ENCODE measurements at places on chromosomes 5 and 9.
A peak's percentile ranks its signal among the peaks of the same experiment; 100 is the strongest.

DNA sequence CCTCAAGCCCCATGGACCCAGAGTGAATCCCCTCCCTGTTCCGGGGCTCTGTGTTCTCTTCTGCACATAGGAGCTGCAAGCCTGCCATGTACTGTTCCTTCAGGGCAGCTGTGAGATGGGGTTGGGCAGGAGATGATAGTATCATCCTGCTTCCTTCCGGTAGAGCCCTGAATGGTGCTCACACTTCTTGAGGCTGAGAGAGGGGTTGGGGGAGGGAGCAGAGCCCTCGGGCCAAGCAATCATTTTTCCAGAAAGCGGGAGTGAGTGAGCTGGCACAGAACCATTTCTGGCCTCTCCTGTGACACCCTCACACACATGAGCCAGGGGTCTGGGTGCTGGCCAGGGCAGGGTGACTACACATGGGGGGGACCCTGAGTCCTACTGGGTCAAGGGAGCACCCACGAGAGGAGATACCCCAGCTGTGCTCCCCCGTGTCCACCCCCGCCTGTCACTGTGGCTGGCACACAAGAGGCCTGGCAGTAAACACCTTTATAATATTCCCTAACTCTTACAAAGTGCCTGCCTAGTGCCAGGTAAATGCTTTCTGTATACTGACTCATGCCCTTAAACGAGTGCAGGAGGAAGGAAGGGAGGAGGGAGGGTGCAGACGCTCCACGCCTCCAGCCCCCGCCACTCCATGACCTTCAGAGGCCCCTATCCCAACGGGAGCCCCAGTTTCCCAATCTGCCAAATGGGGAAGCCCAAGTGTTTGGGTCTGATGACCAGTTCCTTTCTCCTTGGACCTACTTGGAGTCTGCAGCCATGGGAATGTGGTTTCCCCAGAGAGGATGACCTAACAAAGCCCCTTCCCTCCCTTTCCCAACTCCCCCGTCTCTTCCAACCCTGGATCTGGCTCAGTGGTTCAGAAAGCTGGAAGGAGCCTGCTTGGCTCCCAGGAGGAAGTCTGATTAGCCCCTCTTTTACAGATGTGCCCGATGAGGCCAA lies 15.5 kb downstream of the AKNA start:
- no peak for DNase-seq

DNA sequence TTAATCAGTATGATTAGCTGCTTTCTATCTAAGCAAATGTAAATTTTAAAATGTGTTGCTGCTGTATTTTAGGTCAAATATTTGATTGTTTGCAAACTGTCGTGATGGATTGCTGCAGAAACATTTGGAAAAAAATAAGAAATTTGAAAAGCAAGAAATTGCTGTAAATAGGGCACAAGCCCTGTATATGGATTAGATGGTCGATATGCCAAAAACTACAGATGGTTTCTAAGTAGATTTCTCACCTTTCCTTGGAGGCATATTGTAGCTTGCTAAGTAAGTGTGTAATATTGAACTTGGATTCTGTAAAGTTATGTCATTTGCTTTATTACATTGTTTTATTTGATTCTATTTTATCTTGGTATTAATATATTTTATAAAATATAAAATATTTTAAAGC lies 13.1 kb downstream of the LECT2 start:
- DNase-seq, result no peak

DNA sequence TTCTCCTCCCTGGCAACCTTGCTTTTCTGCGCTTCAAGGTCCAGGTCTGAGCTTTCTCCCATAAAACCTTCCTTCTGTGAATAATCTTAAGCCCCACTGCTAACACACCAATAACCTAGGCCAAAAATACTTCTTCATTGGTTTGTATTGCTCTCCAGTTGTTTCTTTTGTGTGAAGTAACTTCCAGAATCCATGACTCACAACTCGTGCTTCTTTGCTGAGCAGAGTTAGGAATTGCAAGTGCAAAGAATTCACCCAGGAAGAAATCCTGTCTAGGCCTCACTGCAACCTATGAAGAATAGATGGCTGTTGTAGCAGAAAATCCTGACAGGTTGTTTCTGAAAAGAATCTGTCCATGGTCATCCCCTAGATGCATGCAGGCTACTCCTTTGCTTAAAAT lies 295.7 kb downstream of the MED10 start:
- DNase-seq, result no peak

DNA sequence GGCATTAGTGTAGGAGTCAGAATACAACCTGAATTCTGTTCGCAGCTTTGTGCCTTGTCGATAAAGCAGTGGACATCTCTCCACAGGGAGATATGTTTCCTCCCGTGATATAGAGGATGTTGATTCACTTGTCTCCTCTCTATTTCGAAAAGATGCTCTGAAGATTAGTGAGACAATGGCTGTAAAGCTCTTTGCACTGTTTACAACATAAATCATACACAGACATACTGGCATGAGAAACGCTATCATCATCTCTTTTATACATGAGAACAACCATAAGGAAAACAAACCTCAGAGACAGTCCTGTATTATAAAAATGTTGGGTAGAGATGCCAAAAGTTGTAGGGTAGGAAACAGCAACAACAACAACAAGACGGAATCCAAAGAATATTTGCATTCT lies 507.4 kb downstream of the RAB3C start:
- no peak for DNase-seq

GRCh38 chr5:99349787-99350186 lies 421.0 kb upstream of the CHD1 start:
- DNase-seq, result no peak

DNA sequence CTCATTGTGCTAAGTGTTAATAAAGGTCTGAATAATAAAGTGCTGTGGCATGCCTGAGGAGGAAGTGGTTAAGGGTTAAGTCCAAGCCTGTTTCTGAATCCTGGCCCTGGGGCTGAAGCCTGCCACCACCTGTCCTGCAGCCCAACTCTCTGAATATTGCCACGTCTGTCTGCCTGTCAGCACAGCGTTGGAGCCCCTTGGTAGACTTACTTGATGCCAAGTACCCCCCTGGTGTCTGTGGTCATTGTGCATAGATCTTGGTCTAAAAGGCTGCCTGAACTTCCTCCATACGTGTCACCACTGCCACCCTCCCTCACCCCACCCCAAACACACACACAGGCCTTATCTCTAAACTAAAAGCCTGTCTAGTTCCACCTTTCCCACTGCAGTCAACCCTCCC lies 35.4 kb upstream of the SLC2A8 start:
- no peak for DNase-seq

DNA sequence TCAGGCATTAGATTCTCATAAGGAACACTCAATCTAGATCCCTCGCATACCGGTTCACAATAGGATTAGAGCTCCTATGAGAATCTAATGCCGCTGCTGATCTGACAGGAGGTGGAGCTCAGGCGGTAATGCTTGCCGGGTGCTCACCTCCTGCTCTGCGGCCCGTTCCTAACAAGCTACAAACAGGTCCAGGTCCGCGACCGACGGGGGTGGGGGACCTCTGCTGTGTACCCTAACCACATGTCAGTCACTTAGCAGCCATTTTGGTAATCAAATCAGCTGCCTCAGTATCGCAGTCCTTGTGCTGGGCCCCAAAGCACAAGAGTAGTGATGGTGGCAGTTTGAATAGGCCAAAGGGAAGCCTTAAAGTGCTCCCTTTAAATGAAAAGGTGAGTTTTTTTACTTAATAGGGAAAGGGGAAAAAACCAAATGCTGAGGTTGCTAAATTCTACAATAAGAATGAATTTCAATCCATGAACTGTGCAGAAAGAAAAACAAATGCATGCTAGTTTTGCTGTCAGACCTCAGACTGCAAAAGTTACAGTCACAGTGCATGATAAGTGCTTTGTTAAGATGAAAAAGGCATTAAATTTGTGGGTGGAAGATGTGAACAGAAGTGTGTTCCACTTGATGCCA lies 67.0 kb upstream of the TNPO1 start:
- DNase-seq, result no peak

GRCh38 chr9:92480291-92480771 lies 2.0 kb downstream of the ASPN start:
- no peak for DNase-seq

GRCh38 chr9:91211919-91212318 lies 149.8 kb downstream of the AUH start:
- no peak for DNase-seq

DNA sequence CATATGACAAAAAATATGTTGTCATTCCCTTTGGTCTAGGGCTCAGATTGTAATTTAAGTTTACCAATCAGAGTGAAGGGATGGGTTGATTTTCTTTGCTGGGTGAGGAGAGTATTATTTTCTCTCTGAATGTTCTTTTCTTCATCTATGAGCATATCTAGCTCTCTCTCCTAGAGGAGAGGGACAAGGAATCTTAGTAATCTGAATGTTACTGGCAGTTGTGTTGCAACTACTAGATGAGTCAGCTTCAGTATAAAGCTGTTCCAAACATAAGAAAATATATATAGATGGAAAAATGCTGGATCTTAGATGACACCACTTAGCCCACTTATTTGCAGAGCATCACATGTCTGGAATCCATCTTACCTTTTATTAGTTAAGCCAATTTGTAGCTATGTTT lies 259.3 kb downstream of the TUSC1 start:
- no peak for DNase-seq

- DNase-seq, result no peak
Measured at GRCh38 chr5:57710126-57710525, 227.5 kb upstream of the ACTBL2 start.

- no peak for DNase-seq
Measured at GRCh38 chr5:141603923-141604717, 14.7 kb downstream of the DIAPH1 start.

GRCh38 chr5:159508344-159508743 lies 178.1 kb upstream of the IL12B start:
- DNase-seq, result no peak

DNA sequence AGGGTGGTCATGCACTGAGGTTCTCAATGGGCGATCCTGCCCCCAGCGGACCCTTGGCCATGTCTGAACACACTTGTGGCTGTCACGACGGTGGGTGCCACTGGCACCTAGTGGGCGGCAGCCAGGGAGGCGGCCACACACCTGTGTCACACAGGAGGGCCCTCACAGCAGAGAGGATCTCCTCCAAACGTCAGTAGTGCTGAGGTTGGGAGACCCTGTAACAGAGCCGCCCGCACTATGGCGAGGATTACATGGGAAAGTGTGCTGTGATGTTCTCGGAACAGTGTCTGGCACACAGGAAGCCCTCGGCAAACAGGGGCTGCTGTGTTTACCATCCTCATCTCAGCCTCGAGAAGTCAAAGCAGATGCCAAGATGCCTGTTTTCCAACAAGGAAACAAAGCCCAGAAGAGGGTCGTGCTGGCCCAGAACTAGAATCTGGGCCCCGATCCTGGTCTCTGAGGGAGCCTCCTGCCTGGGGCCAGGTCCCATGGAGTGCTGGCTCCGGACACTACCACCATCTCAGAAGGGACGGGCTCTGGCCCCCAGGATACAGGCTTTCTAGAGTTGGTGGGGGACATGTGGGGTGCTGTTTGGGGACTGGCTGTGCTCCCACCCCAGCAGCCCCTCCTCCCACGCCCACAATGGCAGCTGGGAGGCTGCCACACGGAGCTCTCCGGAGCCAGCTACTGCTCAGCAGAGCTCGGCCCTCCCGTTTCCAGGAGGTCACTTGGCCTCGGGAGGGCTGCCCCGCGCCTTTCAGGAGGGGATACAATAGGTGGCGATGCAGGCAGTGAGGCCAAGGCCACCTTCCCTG lies 48.2 kb downstream of the DBH start:
- DNase-seq, result no peak

GRCh38 chr9:134071149-134071548 lies 3.3 kb upstream of the BRD3 start:
- no peak for DNase-seq

GRCh38 chr5:473551-474192 lies 30.7 kb downstream of the EXOC3 start:
- DNase-seq, result peak; percentile 65

DNA sequence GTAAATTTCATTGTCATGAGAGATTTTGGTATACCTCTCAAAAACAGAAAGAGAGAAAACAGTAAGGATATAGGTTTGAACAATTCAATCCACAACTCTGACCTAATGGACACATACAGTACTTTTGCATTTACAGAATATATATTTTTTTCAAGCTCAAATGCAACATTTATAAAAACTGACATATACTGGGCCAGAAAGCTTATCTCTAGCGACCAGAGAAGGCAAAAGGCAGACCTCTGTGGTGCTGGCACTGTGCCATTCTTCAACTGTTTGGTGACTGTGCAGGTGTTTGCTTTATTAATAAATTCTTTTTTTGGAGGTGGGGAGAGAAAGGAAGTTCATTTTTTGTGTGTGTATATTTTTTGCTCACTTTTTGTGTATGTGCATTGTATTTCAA lies 6.0 kb upstream of the PLAC8L1 start:
- no peak for DNase-seq

DNA sequence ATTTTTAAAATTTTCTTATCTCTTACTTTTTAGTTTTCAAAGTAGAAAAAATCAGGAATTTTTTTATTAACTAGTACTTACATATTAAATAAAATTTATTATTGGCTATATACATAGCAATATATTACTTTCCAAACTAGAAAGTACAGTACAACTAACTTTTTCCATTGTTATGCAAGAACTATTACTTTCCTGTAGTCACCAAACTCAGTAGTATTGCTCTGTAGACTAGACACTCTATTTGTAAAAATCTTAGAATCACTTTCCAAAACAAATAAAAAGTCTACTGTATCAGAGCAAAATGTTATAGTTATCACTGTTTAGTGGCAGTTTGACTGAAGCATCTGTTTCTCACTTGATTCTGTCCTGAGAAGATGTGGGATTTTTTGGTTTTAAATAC lies 55.3 kb upstream of the MACIR start:
- no peak for DNase-seq

DNA sequence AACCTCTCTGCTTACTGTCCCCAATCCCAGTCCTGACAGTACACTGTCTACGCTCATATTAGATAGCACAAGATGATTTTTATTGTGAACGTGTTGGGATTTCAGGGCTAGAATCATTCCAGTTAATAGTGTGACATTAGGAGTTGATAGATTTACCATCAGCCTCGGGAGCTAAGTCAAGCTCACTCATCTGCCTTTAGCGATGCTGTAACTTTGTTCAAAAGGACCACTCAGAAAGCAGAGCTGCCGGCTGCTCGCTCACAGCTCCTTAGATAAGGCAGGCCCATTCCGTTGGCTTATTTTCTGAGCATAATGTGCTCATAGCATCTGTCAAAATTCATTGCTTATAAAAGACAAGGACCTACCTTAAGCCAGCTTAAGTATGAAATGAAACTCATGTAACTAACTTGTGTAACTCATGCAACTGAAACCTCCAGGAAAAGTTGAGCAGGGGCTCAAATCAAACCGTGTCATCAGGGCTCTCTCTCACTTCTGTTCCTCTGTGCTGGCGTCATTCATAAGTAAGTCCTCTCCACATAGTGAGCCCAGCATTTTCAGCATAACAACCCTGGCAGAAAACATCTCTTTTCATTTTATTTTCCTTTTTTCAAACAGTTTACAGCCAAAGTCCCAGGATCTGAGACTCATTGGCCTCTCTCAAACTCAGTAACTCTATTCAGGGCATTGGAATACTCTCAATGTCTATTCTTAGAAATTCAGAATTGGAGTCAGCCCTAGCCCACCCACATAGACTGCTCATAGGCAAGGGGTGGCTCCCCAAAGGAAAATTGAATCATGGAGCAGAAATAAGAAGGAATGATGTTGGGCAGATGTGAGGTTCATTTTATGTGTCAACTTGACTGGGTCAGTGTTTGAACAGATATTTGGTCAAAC lies 208.8 kb downstream of the MAN2A1 start:
- no peak for DNase-seq
